CD4-positive, CD25-positive, alpha-beta regulatory T cell (primary cell): ENCODE measurements at places on chromosomes 12 and 14.

DNA sequence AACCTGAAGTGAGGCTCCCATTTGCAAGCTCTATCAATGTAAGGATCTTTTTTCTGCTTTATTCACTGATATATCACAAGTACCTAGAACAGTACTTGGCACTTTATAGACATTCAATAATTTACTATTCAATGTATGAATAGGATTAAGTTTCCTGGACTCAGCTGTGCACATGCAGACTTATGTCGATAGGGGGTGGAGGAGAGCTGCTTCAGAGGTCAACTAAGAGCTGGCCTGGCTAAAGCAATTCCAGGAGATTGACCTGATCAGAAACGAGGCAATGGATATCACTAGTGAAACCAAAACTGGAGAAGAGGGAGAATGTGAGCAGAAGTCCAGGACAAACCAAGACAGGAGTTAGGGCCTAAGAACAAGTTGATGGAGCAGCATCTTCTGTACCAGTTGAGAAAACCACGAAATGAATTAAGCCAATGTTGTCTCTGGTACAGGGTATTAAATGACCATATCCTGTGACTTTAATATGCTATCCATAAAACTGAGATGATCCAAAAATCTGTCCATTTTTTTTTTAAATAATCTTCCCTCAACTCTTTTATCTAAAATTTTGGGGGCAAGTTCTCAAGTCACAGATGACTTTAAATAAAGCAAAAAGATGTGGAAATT, 169.2 kb downstream of the PIK3C2G start:
- no peak for DNase-seq

GRCh38 chr12:32788405-32788804, 32.7 kb upstream of the YARS2 start:
- no peak for DNase-seq

DNA sequence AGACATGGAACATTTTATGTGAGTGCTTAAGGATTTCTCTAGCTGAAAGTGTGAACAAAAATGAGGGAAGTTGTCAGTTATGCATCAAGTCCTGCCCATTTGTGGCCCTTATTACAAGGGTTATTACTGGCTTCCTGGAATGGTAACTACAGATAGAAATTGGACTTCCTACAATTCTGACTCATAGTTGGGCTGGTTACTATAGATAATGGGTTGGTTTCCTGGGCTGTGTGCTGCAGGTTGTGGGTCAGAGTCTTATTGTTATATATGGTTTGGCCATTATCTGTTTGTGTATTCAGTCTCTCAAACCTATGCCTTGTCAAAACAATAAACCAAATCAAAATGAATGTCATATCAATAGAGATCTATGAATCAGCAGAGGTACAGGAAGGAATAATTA, 313.7 kb downstream of the ADAMTS20 start:
- no peak for DNase-seq

- no peak for DNase-seq
Observed at GRCh38 chr12:79637093-79637492, 53.7 kb downstream of the PAWR start.

DNA sequence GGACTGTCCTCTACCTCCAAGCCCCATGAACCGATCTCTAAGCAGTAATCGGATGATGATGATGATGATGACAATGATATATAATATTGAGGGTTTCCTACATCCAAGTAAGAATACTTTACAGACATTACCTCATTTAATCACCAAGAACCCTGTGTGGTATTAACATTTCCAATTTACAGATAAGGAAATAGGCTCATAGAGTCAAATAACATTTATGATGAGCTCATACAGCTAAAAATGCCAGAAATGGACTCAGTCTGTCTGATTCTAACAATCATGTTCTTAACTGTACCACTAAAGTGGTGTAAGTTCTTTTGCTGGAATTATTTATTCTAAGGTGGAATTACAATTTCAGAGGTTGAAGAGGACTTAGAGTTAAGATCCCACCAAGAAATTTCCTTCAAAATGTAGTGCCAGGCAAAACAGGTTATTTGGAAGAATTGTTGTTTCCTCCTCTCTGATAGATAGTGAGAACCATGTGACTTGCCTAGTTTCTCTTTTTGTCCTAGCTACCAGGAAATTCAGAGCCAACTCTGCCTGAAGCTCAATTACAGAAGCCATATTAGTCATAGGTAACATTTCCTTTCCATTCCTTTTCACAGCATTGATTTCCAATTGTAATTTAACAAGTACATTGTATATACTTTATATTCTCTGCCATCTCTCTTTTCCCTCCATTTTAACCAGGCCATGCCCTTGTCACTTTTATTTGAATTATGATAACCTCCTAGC, 23.8 kb upstream of the CCDC175 start:
- no peak for DNase-seq

- DNase-seq, result no peak
Observed at GRCh38 chr12:34595749-34596733, 573.7 kb downstream of the ALG10 start.

- DNase-seq, result no peak
Observed at GRCh38 chr14:36176524-36176923, at the start of gene PTCSC3. TSS of gene PTCSC3 (minus strand) at chr14:36176722.

- no peak for DNase-seq
Observed at GRCh38 chr12:42957136-42957535, 367.6 kb upstream of the PRICKLE1 start.

- no peak for DNase-seq
Observed at GRCh38 chr14:49549881-49550280, 36.3 kb downstream of the RPS29 start.

GRCh38 chr12:58393152-58393551, 451.8 kb downstream of the ATP23 start:
- DNase-seq, result no peak

DNA sequence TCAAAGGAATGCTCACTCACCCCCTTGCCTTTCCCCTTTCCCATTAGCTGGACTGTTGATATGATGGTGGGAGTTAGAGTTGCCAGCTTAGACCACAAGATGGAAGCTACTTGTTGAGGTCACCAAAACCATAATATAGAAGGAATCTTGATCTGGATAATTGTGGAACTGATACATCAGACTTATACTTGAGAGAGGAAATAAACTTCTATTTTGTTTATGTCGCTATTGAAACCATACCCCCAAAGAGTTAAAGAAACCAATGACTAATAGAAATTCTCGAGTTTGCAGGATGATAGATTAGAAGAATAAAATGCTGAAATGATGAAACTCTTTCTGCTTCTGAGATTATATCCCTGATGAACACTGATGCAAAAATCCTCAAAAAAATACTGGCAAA, 37.9 kb downstream of the TDG start:
- no peak for DNase-seq

GRCh38 chr14:51950007-51950406, 39.3 kb upstream of the RTRAF start:
- no peak for DNase-seq

DNA sequence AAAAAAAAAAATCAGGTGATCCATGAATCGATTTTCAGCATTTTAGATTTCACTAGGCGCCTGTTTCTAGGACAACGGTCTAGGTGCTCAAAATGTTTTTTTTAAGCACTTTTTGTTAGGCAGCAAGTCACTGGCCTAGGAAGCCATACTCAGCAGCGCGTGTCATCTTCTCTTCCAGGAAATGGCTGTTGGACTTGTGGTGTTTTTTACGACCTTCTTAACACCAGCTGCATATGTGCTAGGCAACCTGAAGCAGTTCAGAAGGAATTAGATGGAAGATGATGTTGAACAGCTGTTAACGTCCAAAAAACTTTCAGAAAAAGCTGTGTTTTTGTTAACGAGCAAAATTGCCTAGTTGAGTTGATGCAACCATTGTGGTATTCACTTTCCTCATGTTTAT, 868 bp downstream of the COX8C start:
- no peak for DNase-seq

GRCh38 chr12:83214185-83214584, 527.5 kb downstream of the TMTC2 start:
- DNase-seq, result no peak

DNA sequence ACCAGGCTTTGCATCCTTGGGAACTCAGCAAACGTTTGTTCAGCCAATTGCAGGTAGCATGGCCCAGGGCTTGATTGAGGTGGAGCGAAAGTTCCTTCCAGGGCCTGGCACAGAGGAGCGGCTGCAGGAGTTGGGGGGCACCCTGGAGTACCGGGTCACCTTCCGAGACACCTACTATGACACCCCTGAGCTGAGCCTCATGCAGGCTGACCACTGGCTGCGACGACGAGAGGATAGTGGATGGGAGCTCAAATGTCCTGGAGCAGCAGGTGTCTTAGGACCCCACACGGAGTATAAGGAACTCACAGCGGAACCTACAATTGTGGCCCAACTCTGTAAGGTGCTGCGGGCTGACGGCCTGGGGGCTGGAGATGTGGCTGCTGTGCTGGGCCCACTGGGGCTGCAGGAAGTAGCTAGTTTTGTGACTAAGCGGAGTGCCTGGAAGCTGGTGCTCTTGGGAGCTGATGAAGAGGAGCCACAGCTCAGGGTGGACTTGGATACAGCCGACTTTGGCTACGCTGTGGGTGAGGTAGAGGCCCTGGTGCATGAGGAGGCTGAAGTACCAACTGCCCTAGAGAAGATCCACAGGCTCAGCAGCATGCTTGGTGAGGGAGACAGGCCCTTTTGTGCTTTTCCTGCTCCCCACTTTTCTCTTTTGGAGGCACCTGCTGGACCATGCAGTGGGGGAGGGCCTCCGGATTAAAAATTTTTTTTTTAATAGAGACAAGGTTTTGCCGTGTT, 799 bp downstream of the THTPA start:
- no peak for DNase-seq

- DNase-seq, result no peak
Observed at GRCh38 chr12:50828886-50829285, 13.8 kb upstream of the TMPRSS12 start.

DNA sequence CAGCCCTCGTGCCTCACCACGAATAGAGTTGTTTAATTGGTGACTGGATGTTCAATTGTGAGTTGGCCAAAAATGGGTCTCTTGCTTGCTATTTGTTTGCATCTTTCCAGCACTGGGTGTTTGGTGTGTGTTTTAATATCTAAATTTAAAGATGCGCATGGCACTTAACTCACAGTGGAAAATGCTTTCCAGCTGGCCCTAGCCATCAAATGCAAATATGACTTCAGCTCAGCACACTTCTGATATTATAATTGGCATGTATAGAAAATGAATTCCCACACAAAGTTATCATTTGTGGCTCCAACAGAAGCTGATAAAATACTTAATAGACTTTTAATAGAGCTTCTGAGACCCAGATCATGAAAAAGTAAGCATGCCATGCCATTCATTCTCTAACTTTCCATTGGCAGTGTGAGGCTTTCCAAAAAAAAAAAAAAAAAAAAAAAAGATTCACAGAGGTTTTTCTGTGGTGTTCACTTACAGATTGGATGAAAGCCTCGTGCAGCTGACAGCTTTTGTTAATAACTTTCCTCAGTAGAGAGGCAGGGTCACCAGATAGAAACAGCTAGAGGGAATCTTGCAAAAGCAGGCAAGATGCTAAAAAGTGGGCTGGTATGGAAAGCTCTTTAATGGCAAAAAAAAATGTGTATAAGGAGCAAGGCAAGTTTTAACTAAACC, 425.2 kb downstream of the GALC start:
- no peak for DNase-seq

DNA sequence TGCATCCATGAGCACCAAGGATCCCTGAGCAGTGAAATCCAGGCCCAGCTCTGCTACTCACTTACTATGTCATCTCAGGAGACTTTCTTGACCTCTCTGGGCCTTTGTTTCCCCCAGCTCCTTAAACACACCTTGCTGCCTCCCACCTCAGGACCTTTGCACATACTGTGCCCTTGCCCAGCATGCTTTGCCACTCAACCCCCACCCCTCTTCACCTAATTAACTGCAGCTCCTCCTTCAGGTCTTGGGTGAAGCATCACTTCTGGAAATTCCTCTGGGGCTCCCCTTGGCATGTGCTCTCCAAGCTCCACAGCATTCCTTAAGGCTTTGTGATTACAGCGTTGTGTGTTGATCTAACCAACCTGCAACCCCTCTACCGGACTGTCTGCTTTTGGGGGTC, 15.9 kb downstream of the WSCD2 start:
- no peak for DNase-seq

DNA sequence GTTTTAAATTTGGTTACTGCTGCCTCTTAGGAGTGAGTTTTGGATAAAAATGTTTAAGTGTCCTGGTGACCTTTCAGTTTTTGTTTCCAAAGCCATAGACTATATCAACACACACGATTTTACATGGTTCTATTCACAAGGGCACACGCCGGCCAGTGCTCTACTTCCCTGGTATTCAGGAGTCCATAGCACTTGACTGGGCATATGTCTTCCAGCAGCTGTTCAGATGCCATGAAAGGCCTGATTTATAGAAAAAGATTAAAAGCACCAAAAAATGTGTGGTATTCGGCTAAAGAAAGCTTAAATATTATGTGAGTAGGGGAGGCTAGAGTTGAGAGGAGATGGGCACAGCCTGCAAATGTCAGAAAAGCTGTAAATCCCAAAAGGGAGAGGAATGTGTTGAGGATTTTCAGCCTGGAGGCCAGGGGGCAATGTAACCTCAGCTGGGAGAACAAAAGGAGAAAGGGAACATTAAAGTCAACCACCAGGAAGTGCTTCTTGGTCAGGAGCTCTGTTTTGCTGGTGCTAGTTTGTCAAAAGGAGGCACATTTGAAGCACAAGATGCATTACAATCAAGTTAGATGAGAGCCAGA, 478.4 kb downstream of the RAD51B start:
- no peak for DNase-seq

DNA sequence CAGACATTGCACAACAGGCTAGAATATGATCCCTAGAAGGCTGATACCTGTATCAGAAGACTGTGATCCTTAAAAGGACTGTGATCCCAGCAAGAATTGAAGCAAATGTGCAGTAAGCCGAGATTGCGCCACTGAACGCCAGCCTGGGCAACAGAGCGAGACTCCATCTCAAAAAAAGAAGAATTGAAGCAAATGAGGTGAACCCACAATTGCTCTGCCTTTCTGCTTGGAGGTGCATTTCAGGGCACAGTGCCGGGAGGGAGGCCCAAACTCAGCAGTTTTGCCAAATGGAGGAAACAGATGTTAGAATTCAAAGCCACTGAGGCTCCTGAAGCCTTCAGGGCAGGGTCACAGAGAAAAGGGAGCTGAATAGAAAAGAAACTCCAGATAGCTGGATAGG, 61.1 kb upstream of the COCH start:
- no peak for DNase-seq

- DNase-seq, result peak; percentile 13
Observed at GRCh38 chr12:9149372-9149771, 33.7 kb upstream of the A2M start.

GRCh38 chr14:103869406-103870143, 22.2 kb upstream of the PPP1R13B start:
- DNase-seq, result no peak

DNA sequence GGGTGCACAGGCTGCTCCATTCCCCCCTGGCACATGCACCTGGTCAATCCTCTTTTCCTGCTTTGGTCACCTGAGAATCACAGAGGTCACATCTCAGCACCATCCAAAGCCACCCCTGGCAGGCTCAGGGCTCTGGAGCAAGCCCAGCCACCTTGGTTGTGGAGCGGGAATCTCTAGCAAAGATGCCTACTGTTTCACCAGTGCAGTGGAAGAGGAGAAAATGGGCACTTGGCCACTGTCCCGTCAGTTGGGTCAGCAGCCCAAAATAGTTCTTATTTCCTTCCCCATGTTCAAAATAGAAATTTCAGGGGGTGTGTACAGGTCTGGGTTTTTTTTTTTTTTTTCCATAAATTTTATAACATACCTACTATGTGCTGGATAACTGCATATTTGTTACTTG, 18.3 kb downstream of the RTL1 start:
- no peak for DNase-seq

GRCh38 chr12:96720363-96720705, 186.7 kb upstream of the NEDD1 start:
- DNase-seq, result peak; percentile 14

- peak; percentile 6 for DNase-seq
Observed at GRCh38 chr12:83826112-83826511, 1086.5 kb downstream of the SLC6A15 start.
